Subcutaneous preadipocyte (primary cell): ENCODE measurements at places on chromosomes 4 and X. TPM values are rescaled to one million over a fixed set of nuclear protein-coding genes. Genes with fewer than 3 reads are reported as not detected.

CYBB gene
- not detected in 2 replicates for total RNA-seq

COQ2 gene
- 15.4 and 25.2 TPM in 2 replicates for total RNA-seq

TRPC3 gene
- under 0.01 TPM in 1 of 2 replicates, not detected in the other for total RNA-seq

KLHL15 gene
- 7.0 and 8.8 TPM in 2 replicates for total RNA-seq

ASB12 gene
- not detected in 2 replicates for total RNA-seq

ASMT gene
- not detected in 2 replicates for total RNA-seq

NDST3 gene
- not detected in 2 replicates for total RNA-seq

PAGE2 gene
- not detected in 2 replicates for total RNA-seq

AFP gene
- total RNA-seq = 0.73 TPM in 1 of 2 replicates, not detected in the other

OTUD6A gene
- total RNA-seq = not detected in 2 replicates

ASB11 gene
- not detected in 2 replicates for total RNA-seq

CCKAR gene
- total RNA-seq = not detected in 2 replicates

MSN gene
- total RNA-seq = 233 and 319 TPM in 2 replicates

NDP gene
- 2.2 and 2.7 TPM in 2 replicates for total RNA-seq

SPANXC gene
- total RNA-seq = not detected in 2 replicates

SHROOM2 gene
- total RNA-seq = under 0.01 TPM in 1 of 2 replicates, not detected in the other

TCEAL6 gene
- not detected in 2 replicates for total RNA-seq

IDH3G gene
- 50.8 and 64.3 TPM in 2 replicates for total RNA-seq

SMIM31 gene
- not detected in 2 replicates for total RNA-seq

VSIG4 gene
- total RNA-seq = under 0.01 TPM in 1 of 2 replicates, not detected in the other

MAGEC1 gene
- total RNA-seq = not detected in 2 replicates

TCEANC gene
- 2.6 and 2.9 TPM in 2 replicates for total RNA-seq

TAF7L gene
- 0.37 and 0.39 TPM in 2 replicates for total RNA-seq

BEX1 gene
- 0.59 TPM in 1 of 2 replicates, not detected in the other for total RNA-seq

CLGN gene
- total RNA-seq = 0.98 and 3.3 TPM in 2 replicates

CITED1 gene
- 0.37 and 2.0 TPM in 2 replicates for total RNA-seq

FAM47A gene
- total RNA-seq = not detected in 2 replicates

POF1B gene
- not detected in 2 replicates for total RNA-seq

PDE6B gene
- total RNA-seq = 0.37 and 0.39 TPM in 2 replicates

SFRP2 gene
- 1.8 and 4.8 TPM in 2 replicates for total RNA-seq

DCAF4L1 gene
- total RNA-seq = under 0.01 and 0.20 TPM in 2 replicates

TBX22 gene
- not detected in 2 replicates for total RNA-seq

ZMAT1 gene
- under 0.01 and 0.37 TPM in 2 replicates for total RNA-seq

HMX1 gene
- total RNA-seq = not detected in 2 replicates

NPY2R gene
- under 0.01 TPM in 1 of 2 replicates, not detected in the other for total RNA-seq

KLKB1 gene
- 0.37 TPM in 1 of 2 replicates, not detected in the other for total RNA-seq

NLGN3 gene
- 0.20 and 0.37 TPM in 2 replicates for total RNA-seq

CENPE gene
- 25.4 TPM in 2 replicates for total RNA-seq

HMGB2 gene
- 65.4 and 82.9 TPM in 2 replicates for total RNA-seq

CTAG2 gene
- total RNA-seq = not detected in 2 replicates

SERPINA7 gene
- not detected in 2 replicates for total RNA-seq

SOX3 gene
- total RNA-seq = not detected in 2 replicates

GPR119 gene
- total RNA-seq = not detected in 2 replicates

CRMP1 gene
- under 0.01 TPM in 1 of 2 replicates, not detected in the other for total RNA-seq

TBCK gene
- total RNA-seq = 37.9 and 45.6 TPM in 2 replicates

GATA1 gene
- total RNA-seq = not detected in 2 replicates

ENPEP gene
- 0.37 and 0.78 TPM in 2 replicates for total RNA-seq

RHOXF2 gene
- total RNA-seq = not detected in 2 replicates

NPY1R gene
- total RNA-seq = under 0.01 TPM in 1 of 2 replicates, not detected in the other

TLR6 gene
- total RNA-seq = 3.1 and 3.7 TPM in 2 replicates

KDR gene
- total RNA-seq = under 0.01 and 1.4 TPM in 2 replicates

CENPU gene
- 15.4 and 28.9 TPM in 2 replicates for total RNA-seq

CLDN34 gene
- not detected in 2 replicates for total RNA-seq

KCNIP4 gene
- not detected in 2 replicates for total RNA-seq

SCML1 gene
- total RNA-seq = 11.4 and 14.3 TPM in 2 replicates

MND1 gene
- total RNA-seq = 7.3 and 8.0 TPM in 2 replicates

RRH gene
- not detected in 2 replicates for total RNA-seq

CSTF2 gene
- 11.4 and 16.6 TPM in 2 replicates for total RNA-seq

LRP2BP gene
- total RNA-seq = under 0.01 and 0.59 TPM in 2 replicates
